ENCODE measurements at places on chromosomes 12 and 14. TPM values are rescaled to one million over a fixed set of nuclear protein-coding genes. Genes with fewer than 3 reads are reported as not detected.
A peak's percentile ranks its signal among the peaks of the same experiment; 100 is the strongest.

DNA sequence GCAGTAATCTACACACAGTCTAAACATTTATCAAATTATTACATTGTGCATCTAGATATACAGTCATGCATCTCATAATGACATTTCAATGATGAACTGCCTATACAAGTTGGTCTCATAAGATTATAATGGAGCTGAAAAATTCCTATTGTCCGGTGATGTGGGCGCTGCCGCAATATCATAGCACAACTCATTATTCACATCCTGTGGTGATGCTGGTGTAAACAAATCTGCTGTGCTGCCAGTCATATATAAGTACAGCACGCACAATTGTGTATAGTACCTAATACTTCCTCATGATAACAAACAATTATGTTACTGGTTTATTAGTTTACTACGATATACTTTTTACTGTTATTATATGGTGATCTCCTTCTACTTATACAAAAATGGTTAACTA lies 768.8 kb upstream of the NOVA1 start:
- DNase-seq = no peak

DNA sequence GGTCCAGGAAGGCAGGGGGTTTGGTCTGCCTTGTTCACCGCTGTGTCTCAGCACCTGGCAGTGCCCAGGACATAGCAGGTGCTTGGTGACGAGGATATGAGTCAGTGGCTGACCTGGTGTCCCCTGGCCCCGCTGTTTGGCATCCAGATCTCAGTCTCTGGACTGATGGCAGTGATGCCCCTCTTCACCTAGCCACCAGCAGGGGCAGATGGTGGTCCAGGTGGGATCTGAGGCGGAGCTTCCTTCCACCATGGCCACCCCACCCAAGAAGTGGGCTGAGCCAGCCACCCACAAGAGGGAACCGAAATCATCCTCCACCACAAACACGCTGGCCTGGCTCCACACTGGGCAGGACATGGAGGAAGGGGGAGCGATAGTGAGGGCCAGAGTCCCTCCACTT lies 16.1 kb upstream of the SH2B3 start:
- no peak for DNase-seq

The OR6C2 gene
- total RNA-seq = not detected

The MIP gene
- not detected for total RNA-seq

DNA sequence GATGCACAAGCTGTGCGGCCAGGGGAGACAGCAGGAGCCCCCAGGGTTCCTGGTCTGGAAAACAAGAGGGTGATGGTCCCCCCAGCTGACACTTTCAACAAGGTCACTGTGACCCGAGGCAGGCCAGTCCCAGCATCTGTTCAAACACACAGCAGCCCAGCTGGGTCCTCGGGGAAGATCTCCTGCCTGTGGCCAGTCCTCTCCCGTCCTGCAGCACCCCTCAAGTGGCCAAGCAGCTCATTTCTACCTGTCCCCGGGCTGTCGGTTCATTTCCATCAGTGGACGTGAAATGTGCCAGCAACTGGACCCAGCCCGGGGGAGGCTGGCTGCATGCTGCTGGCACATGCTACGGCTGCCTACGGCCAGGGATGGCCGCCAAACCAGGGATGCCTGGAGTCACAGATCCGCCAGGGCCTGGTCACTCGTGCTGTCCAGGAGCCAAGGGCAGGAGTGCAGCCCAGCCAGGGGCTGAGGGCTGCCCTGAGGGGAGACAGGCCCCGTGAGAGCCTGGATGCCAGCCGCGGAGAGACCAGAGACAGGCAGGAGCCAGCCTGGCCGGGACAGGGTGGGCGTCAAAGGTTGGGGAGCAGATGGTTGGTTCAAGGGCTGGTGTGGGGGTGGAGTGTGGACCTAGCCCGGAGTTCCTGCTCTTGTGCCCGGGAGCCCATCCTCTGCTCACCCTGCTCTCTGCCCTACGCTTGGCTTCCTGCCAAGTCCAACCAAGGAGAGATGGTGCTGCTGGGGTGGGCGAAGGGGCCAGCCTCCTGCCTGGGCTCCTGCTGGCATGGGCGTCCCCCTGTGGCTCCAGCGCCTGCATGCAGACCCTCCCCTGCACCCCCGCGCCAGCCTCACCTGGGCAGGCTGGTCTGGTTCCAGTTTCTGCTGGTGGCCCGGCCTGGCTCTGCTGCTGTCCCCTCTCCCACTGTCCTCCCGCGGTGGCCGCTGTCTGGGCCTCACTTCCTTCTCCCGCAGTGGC lies 143.8 kb downstream of the ADGRD1 start:
- DNase-seq = no peak

DNA sequence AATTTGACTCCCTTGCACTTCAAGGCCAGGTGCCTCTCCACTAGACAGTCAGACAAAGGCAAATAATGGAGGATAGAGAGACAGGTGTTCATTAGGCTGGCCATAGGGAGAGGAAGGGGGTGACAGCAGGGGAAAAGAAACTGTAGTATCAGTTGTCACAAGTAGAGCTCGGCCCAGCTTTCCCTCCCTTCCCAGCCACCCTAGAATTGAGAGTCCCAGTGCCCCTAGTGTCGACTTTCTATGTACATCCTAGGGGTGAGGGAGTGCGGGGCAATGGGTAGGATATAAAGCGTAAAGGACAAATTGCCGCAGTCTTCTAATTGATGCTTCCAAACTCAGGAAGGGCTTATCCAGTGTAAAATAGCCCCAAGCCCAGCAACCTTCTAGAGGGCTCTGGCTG lies 39.0 kb downstream of the BAZ2A start:
- no peak for DNase-seq

- no peak for DNase-seq
Measured at GRCh38 chr12:46555406-46555852, 182.9 kb upstream of the SLC38A2 start.

DNA sequence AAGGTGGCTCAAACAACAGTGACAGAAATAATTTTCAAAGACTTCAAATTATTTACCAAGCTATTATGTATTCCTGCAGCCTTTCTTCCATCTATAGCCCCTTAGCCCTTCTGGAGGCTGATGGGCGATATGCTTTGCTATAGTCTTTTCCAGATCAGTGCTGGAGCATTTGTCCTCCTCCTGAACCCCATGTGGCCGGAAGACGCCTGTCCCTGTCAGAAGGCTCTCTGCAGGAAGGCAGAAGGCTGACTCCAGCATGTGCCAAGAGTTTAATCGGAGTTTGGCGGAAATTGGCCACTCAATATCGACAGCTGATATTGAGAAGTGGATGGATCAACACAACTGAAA lies 49.3 kb upstream of the MAX start:
- DNase-seq = no peak

- no peak for DNase-seq
Measured at GRCh38 chr14:37195327-37195726, 2.4 kb upstream of the MIPOL1 start.

The MAP4K5 gene
- 119 TPM for total RNA-seq

DNA sequence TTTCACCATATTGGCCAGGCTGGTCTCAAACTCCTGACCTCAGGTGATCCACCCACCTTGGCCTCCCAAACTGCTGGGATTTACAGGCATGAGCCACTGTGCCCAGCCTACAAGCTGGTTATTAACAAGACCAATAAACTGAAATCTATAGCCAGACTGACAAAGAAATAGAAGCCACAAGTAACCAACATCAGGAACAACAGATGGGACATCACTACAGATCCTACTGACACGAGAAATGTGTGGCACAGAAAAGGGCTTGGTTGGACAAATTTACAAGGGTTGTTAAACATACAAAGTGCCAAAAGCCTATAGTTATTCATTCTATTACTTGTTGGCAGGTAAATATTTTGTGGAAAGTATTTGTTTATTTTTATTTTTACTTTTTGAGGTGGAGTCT lies 11.6 kb downstream of the MTA1 start:
- DNase-seq = no peak

GRCh38 chr12:92695056-92695455 lies 7.7 kb upstream of the PLEKHG7 start:
- DNase-seq = no peak

DNA sequence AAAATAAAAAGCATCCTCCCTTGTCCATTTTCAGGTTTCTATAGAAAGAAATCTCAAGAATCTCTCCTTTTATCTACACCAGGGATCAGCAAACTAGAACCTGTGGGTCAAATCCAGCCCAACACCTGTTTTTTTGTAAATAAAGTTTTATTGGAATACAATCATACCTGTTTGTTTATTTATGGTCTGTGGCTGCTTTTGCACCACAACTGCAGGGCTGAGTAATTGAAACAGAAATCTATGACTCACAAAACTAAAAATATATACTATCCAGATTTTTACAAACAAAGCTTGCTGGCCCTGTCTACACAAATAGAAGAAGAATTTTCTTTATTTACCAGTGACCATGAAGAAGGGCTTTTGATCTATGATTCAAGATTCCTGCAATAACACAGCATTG lies 95.1 kb upstream of the COCH start:
- no peak for DNase-seq

GRCh38 chr12:102631274-102631673 lies 150.9 kb upstream of the IGF1 start:
- no peak for DNase-seq

DNA sequence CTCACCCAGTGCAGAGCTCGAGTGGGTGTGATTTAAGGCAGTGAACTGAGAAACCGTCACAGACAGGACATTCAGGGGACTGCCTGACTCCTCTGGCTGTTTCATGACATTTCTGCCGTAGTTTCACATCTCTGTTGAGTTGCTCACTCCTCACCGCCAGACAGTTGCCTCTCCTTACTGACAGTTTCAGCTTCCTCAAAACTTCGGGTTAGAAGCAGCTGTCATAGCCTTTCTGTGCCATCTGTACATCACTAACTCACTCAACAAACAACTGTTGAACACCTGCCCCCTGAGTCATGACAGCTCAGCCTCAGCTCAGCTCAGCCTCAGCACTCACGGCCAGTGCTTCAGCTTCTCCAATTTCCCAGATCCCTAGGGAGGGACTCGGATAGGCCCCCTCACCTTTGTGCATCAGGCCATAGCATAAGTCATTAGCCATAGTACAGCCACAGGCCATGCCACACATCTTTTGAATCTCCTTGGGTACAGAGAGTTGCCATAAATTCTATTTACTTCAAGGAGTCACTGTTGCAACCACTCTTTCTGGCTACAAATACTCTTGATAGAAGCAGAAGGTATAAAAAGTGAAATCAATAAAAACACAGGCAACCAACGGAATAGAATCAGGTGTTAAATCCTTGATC lies 6.2 kb upstream of the SLC15A4 start:
- no peak for DNase-seq

GRCh38 chr14:28785096-28785952 lies 18.7 kb downstream of the FOXG1 start:
- no peak for DNase-seq

DNA sequence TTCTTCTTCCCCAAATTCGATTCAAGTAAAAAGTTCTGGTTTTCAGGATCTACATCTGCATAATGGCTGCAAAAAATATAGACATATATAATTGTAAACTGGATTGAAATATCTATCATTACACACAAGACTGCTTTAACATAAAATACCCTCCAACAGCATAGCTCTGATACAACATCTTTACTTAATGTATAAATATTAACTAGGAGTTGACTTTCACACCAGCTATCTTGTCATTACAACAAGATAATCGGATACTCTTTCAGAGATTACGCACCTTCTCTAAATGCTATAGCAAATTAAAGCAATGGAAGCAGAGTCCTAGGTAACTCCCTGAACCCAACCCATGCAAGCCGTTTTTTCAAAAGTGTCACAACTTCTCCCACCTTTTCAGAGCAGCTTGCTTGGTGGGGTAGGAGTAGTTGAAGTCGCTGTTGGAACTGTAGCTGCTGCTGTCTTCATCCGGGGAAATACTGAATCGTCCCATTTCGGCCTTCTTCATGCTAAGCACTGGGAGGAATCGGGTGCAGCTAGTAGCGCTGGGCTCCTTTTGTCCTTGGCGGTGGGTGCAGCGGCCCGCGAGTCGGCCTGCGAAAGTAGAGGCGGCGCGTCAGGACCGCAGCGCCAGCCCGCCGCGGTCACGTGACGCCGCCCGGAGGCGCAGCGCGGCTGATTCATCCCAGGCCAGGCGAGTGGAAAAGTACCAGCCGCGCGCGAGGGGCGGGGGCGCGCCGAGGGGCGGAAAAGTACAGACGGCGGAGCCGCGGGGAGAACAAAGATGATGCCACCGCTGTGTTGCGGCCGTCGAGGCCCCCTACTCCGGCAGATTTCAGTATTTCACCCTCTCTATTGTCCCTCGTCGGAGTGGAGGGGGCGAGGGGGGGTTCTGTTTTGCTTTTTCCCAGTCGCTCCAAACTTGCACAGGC lies 1.5 kb downstream of the SLC38A2 start:
- DNase-seq = peak; percentile 87

The PTGER2 gene
- 4.9 TPM for total RNA-seq

The MAP3K9 gene
- 6.3 TPM for total RNA-seq
